ENCODE measurements at places on chromosomes 4 and X. TPM values are rescaled to one million over a fixed set of nuclear protein-coding genes. Genes with fewer than 3 reads are reported as not detected.

DCLK2 gene
- 11.7 TPM for polyA plus RNA-seq

SPANXA2 gene
- polyA plus RNA-seq: not detected

NKX6-1 gene
- 0.13 TPM for polyA plus RNA-seq

SSX4 gene
- polyA plus RNA-seq: not detected

MAEA gene
- polyA plus RNA-seq: 83.3 TPM

C1QTNF7 gene
- polyA plus RNA-seq: 22.5 TPM

MAGEC2 gene
- not detected for polyA plus RNA-seq

VEGFC gene
- 18.1 TPM for polyA plus RNA-seq

PAGE2 gene
- not detected for polyA plus RNA-seq

NRK gene
- 13.2 TPM for polyA plus RNA-seq

SUPT20HL2 gene
- polyA plus RNA-seq: not detected

Data from left renal cortex interstitium (tissue), 4 donors.